Hypothalamus (tissue), 51 donors: ENCODE measurements at places on chromosomes 13 and 19.

DNA sequence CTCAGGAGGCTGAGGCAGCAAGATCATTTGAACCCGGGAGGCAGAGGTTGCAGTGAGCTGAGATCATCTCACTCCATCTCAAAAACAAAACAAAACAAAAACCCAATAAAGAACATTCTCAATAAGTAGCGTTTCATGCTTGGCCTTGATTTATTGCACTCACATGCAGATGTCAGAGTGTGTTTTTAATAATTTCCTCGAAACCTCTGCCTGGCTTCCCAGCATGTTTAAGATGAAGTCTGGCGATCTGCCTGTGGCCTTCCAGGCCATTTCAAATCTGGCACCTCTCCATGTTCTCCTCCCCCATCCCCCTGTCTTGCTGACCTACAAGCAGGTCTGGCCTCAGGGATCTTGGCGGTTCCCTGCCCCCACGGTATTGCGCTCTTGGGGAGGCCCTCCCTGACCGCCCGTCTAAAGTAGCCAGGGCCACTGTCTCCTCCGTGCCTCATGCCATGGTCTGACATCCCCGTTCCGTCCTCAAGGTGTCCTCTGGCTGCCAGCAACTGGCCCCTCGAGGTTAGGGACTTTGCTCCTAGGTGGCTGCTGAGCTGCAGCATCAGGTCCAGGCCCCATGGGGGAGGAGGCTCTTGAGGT is 1.6 kb downstream of the WDR88 start:
- DNase-seq, result no peak

DNA sequence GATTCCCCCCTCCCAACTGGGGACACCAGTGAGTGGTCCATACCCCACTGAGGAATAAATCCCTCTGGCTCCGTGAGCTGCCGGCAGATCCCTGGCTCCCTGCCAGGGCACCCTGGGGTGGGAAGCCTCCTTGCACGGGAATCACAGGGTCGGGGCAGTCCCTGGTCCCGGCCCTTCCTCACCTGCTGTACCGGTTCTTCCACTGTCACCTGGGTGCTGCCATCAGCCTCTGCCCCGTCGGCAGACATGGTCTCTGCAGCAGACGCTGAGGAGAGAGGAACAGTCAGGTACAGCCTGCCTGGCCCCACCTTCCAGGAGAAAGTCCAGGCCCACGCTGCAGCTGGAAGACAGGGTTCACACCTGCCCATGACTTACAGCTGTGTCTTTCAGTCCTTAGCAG is 6.3 kb downstream of the PLIN3 start:
- DNase-seq, result no peak

DNA sequence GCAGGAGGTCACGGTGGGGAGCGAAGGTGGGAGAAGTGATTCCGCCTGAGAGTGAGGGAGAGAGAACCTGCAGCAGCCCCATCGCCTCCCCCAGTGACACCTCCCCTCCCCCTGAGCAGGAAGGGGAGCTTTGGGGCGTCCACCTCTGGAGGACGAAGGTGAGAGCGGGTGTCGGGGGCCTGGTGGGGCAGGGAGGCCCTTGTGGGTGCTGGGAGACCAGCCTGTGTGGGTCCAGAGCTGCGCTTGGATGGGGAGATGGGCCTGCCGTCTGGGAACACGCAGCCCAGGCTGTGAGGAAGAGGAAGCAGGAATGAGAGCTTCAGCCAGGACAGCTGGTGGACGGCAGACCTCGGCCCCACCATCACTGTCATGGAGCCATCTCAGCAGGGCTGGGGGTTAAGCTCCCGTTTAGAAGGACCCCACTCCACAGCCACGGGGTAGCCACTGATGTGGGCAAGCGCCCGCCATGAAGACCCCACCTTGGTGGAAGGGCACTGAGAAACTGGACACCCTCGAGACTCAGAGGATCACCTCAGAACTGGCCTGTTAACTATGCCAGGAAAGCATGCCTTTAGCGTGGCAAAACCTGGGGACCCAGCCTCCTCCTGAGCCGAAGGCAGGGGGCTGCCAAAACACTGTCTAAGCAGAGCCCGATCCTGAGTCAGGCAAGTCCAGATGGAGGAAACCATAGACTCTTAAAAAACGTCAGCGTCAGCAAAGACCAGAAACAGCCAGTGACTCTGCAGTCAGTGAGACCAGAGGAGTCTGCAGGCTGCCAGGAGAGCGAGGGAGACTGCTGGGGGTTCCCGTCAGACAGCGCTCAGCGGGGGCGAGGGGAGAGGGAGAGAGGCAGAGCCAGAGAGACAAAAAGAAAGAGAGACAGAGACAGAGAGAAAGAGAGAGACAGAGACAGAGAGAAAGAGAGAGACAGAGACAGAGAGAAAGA is 6.4 kb upstream of the PROZ start:
- no peak for DNase-seq

GRCh38 chr19:18119013-18119716 is 21.6 kb downstream of the MAST3 start:
- peak; percentile 24 for DNase-seq

GRCh38 chr13:31870511-31870910 is 131.2 kb downstream of the RXFP2 start:
- DNase-seq, result no peak

DNA sequence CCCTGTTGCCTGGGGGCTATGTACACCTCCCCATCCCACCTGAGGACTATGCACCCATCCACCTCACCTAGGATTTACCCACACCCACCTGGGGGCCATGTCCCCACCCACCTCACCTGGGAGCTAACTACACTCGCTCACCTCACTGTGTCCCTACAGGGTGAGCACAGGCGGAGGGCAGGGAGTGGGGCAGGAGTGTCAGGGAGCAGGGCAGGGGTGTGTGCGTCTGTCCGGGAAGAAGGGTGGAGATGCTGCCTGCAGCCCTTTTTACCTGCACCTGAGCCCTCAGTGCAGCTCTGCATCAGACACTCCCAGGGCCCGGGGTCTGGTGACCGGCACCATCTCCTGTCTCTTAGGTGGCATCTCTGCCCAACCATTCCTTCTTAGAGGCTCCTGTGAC is 10.6 kb upstream of the CPAMD8 start:
- no peak for DNase-seq

DNA sequence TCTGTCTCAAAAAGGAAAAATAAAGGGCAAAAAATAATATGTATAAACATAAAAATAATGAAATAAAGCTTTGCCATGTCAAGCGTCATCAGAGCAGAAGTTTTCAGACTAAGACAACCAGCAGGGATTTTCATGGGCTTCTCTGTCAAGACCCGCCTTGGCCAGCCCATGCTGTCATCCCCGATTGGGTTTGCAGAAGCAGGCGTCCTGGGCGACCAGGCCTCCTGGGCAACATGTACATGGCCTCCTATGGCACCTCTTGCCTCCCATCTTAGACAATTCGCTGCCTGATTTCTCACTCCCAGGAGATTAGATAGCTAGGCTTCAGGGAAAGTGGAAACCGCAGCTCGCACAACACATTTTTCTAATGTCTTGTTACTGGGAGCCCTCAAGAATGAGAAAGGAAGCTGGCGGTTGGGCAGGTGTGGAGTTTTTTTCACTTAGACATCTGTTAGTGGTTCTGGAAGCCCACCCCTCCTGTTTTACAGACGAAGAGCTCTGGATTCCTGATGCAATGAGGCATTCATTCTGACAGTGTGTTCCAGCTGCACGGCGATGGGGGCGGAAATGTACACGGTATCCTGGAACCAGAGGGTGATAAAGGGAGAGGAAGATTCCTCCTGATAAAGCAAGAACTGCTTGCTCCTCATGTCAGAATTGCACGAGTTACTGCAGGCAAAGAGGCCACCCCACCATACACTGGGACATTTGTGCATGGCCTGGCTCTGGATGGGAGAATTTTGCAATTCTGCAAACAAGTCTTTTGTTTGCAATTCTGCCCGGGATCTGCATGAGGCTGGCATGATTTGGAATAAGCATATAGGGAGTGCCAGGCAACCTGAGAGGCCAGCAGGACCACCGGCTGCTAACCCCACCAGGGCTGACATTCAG is 47.4 kb upstream of the KATNAL1 start:
- no peak for DNase-seq

DNA sequence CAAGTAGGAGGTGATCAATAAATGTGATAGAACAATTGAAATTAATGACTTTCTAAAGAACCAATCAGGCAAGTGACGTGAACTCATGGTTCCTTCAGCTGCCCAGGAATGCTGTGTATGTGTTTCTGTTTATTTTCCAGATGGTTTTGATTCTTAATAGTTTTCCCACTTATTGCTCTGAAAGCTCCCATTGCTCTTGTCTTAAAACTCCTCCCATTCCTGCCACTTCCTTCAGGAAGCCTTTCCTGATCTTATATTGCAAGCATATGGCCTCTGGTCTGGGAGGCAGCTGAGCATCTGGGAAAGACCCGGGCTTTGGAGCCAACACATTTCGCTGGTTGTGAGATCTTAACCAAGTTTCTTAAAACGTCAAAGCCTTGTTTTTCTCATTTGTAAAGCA is 17.1 kb upstream of the LATS2 start:
- no peak for DNase-seq

- no peak for DNase-seq
Observed at GRCh38 chr19:27792576-27793127, 1420.3 kb downstream of the UQCRFS1 start.

GRCh38 chr19:41299046-41299754 is 10.8 kb upstream of the CCDC97 start:
- DNase-seq, result no peak

GRCh38 chr13:109955598-109955997 is 169.2 kb upstream of the IRS2 start:
- no peak for DNase-seq
